ENCODE measurements at places on chromosomes 4 and X. TPM values are rescaled to one million over a fixed set of nuclear protein-coding genes. Genes with fewer than 3 reads are reported as not detected.

The TRO gene
- total RNA-seq, result 1.5 TPM

The CRLF2 gene
- 9.8 TPM for total RNA-seq

The MUC7 gene
- not detected for total RNA-seq

The TCP11X2 gene
- not detected for total RNA-seq

The OTC gene
- total RNA-seq, result not detected

The PPEF1 gene
- not detected for total RNA-seq

The NXF2B gene
- not detected for total RNA-seq

The ERCC6L gene
- total RNA-seq, result 6.5 TPM

The VCX2 gene
- total RNA-seq, result not detected

The PAGE4 gene
- total RNA-seq, result not detected

The FAM53A gene
- 1.9 TPM for total RNA-seq

The MAGEA9B gene
- total RNA-seq, result not detected

The USP17L29 gene
- total RNA-seq, result not detected

The DUSP9 gene
- total RNA-seq, result not detected

The ETDA gene
- not detected for total RNA-seq
